ENCODE measurements at places on chromosomes 4 and X.

DNA sequence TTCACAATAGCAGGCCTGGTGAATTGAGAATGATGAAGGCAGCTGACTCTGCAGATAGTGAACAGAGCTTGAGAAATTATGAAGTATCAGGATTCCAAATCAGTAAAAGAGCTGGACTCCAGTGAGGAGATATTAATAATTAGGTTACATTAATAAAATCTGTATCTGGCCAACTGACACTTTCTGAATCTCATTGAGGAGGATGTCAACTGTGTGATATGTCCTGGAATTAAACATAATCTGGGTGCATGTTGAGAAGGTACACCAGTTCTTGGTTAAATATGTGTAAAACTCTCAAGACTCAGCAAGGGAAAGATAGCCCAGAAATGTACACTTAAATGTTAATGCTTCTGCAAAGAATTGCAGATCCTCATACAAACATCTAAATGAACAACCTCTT is 177.8 kb upstream of the SFRP2 start:
- no peak for DNase-seq

- DNase-seq: no peak
These were observed 531.2 kb downstream of the GALNTL6 start for GRCh38 chr4:172344308-172344938.

DNA sequence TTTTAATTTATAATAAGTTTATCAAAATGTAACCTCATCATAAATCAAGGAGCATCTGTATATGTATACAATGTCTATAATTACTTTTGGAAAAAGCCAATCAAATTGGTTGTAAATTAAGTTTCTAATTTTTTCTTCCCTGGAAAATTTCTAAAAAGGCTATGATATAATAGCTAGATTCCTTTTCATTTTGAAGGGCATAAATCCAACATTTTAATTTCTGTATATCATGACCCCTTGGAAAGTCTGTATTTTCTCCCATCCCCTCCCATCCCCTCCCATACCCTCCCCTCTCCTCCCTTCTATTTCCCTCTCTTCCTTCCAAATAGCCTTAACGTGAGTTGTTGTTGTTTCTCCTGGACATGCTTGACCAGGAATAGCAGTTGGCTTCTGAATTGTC is 247.1 kb upstream of the FSTL5 start:
- DNase-seq: no peak

- DNase-seq: no peak
These were observed 75.0 kb downstream of the NBDY start for GRCh38 chrX:56803850-56804681.

DNA sequence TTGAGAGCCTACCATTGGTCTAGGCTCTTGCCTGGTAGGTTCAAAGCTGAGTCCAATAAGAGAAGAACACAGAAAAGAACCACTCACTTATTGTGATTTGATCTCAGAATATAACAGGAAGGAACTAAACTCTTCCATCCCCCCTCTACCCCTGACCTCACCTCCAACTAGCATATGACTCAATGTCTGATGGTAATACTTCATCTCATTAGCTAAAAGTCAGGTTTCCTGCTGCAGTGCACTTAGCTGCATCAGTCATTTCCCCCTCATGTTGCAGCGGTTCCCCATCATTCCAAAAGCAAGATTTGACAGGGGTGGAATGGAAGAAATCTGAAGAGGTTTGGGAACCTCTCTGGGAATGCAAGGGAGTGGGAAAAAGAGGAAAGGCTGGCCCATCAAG is 289.5 kb downstream of the SMARCA1 start:
- DNase-seq: no peak

- DNase-seq: no peak
These were observed 19.6 kb downstream of the PRDM5 start for GRCh38 chr4:120902925-120903324.

DNA sequence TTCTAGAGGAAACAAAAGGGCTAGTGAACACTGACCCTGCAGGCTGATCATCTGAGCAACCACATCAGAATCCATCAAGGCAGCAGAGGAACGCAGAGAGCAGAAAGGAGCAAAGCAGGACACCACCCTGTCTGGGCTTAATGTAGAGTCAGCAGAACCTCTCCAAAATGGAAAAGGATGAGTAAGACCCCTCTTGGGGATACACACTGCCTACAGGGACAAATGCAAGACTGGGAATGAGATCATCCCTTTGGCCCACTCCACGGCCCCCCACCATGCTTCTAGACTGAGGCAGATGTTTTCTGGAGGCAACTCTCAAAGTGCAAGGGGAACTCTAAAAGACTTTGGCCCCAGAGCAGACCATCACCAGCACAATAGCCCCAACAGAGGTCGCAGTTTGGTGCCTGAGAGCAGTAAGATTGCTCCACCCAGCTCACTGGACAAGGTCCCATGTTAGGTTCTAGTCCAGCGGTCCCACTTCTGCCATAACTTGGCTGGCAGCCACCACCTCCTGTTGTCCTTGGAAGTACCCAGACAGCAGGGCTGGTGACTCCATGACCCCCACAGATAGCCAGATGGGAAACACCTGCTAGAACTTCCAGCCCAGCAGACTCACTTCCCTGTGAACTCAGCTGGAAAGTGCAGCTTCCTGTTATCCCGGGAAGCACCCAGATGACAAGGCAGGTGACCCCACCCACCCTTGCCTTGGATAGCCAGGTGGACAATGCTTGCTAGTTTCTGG is 372.7 kb downstream of the INPP4B start:
- DNase-seq: no peak

GRCh38 chr4:176534566-176534965 is 214.8 kb downstream of the SPCS3 start:
- DNase-seq: no peak

- no peak for DNase-seq
These were observed 227.4 kb downstream of the SLC7A11 start for GRCh38 chr4:138014590-138015288.

GRCh38 chr4:152898606-152899005 is 37.5 kb upstream of the FHDC1 start:
- no peak for DNase-seq

DNA sequence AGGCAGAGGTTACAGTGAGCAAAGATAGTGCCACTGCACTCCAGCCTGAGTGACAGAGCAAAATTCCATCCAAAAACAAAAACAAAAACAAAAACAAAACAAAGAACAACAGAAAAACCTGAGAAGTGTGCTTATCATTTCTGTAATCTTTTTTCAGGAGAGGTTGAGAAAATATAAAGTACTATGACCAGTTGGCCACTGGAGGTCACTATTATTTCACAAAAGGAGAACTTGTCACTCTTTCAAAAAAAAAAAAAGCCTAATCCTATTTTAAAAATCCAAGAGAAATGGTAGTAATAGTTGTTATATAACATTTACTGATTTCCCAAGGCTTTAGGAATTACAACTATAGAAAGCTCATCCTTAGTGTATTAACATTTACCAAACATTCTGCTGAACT is 24.9 kb upstream of the RNF150 start:
- DNase-seq: no peak

DNA sequence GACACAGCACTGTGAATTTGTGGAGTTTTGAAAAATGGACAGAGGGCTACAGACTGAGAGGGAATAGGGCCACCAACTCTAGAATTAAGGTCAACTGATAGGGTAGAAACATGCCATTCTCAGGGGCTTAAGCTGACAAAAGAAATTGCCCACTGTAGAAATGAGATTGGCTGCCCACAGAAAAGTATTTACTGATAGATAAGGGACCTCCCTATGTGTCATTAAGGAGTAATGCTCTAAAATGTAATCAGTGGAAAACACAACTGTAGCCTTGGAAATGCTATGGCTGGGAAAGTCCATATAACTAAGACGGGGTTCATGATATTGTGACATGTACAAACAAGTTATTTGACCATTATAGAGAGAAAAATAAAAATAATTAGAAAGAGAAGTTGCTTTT is 4.6 kb downstream of the RTL9 start:
- DNase-seq: no peak

DNA sequence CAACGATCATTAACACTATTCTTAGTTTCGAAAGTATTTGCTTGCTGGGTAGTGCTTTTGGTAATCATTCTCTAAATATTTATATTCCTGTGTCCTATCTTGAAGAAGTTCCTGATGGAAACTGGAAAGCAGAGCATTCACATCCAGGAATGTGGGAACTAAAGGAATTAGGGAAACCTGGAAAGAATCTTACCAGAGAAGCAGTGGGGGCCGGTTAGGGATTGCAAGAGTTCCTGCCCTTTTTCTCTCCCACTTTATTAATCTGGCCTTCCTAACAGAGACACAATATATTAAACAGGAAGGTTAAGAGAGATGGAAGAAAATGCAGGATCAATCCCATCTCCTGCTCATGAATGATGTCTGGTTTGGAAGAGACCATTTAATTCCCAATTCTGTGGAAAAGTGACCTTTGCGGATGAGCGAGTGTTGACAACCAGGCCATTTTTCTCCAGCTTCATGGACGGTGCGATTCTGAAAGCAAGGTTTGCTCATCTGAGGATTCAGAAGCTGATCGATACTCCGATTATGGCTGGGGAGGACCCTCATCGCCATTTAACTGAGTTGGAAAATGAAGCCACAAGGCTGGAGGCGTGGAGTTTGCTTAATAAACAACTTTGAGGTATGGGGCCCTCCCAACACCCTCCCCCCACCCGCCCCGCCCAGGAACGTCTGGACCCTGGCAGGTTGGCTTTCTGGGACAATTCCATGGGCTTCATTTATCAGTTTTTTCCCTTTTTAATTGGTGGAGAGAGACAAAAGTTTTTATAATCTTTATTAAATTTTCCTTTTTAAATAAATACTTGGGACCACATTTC is 52.3 kb downstream of the C4orf51 start:
- no peak for DNase-seq

DNA sequence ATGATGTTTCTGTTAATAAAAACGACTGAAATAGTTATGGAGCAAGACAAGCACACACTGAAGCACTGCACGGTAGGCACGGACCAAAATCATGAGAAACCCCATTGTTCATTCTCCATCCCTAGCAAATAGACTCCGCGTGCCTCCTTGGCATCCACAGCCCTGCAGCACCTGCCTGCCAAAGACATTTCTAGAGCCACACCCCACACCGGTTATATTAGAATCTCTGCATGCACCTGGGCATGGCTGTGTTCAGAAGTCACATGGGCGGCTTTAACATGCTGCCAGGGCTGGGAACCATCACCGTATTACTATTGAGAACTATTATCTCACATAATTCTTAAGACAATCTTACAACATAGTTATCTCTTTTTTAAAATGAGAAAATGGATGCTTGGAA is 5.9 kb downstream of the PDLIM3 start:
- DNase-seq: no peak

DNA sequence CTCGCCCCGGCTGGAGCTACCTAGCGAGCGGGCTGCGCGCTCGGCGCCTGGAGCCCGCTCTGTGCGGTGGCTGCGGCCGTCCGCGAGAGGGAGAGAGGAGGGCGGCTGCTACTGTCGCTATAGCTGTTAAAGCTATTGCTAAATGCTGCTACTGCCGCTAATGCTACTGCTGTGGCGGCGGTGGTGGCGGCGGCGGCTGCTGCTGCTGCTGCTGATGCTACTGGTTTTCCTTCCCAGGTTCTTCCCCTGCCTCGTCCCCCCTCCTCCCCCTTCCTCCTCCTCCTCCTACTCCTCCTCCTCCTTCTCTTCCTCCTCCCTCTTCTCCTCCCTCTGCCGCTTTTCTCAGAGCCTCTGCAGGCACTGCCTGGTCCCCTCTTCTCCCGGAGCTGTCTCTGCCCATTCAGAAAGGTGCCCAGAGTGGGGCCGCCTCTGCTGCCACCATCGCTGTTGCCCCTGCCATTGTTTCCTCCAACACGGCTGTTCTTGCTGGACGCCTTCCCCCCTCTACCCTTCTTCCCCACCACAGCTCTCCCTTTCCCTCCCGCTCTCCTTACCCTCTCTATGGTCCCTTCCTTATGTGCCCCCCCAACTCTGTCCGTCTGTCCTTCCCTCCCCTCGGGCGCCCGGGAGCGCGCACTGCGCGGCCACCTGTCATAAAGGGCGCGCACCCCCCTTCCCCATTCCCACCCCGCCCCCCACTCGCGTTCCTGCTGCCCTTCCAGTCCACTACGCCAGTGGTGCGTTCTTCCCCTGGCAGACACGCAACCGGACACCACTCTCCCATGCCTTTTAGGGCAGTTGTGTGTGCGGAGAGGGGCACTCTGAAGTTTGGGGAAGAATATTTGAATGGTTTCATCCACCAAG is at the start of gene NEXMIF:
NEXMIF (minus strand) TSS at position 228 of the 864 bp plus-strand sequence.
- no peak for DNase-seq

DNA sequence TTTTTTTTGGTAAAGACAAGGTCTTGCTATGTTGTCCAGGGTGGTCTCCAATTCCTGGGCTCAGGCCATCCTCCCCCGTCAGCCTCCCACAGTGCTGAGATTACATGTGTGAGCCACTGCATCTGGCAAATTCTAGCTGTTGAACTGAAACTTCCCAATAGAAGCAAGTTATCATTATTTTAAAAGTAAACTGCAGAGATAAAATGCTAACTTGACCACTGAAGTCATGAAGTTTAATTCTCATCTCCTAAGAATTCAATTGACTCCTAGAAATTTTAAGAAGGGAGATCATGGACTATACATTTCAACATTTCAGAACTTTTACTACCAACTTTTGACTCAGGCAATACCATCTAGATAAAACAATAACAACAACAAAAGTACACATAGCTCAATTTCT is 11.7 kb upstream of the EXOSC9 start:
- no peak for DNase-seq

DNA sequence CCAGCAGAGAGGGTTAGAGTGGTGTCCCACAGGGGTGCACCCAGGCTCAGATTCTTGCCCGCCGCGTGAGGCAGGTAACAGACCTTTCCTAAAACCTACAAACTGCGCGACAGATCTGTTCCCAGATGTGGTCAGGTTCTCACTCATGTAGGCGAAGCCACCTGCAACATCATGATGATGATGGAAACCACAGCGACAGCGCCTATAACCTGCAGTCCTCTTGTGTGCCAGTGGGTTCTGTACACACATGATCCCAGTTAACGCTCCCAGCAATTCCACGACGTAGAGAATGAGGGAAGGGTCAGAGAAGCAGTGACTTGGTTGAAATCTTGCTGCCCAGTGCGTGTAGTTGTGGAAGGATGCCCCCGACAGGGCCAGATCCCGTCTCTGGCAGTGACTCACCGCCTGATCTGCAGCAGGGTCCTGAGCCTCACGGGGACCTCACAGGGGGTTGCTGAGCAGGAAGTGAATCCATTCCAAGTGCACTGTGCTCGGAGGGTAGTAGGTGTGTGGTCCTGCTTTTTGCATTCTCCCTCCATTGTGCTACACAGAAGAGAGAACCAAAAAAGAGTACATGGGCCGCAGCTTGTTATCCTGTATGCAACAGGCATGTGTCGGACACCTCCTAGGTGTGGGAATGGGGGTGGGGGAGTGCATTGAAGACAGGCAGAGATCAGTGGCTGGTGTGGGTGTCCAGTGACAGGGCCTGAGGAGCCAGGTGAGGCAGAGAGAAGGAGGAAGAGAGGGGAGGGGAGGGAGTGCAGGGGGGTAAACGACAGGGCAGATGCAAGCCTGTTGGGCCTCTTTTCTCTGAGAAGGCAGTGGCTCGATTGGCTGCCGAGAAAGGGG is 66.6 kb downstream of the MTMR1 start:
- DNase-seq: no peak

DNA sequence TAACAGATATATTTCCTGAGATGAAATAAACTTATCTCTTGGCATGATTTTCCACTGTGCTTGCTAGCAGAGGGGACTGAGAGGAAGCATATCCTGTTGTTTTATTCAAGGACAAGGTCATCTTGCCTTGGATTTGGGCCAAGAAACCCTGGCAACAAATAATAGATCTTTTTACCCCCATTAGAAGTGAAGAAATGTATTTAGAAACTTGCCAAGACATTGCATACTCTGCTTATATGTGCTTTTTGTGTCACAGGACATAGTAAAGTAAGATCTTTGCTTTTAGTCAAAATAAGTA is 170.2 kb downstream of the RAPGEF2 start:
- DNase-seq: no peak

- DNase-seq: no peak
These were observed 23.5 kb downstream of the SPRY1 start for GRCh38 chr4:123419885-123420755.

- no peak for DNase-seq
These were observed 24.6 kb upstream of the WWC2 start for GRCh38 chr4:183074288-183074990.

All from stimulated activated CD8-positive, alpha-beta memory T cell treated with anti-CD3 and anti-CD28 coated beads, Interleukin-7, amount 100 ng/mL, for 1 hour (primary cell).